ENCODE measurements at places on chromosomes 3 and 15.

DNA sequence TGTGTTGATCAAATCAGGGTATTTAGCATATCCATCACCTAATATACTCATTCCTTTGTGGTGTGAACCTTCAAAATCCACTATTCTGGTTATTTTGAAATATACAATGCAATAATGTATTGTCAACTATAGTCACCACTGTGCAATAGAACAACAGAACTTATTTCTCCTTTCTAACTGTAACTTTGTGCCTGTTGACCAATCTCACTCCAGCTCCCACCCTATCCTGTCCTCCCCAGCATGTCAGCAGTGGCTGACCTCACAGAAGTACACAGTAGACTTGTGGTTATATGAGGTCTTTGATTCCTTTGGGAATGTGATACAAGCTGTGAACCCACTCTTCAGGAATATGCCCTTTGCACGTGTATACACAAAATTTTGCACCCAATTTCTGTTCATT, 64.2 kb downstream of the ECT2 start:
- no peak for DNase-seq

- DNase-seq: no peak
Measured at GRCh38 chr15:77067691-77068367, 3.1 kb downstream of the TSPAN3 start.

GRCh38 chr15:51139091-51139490, 44.4 kb upstream of the TNFAIP8L3 start:
- DNase-seq: no peak

DNA sequence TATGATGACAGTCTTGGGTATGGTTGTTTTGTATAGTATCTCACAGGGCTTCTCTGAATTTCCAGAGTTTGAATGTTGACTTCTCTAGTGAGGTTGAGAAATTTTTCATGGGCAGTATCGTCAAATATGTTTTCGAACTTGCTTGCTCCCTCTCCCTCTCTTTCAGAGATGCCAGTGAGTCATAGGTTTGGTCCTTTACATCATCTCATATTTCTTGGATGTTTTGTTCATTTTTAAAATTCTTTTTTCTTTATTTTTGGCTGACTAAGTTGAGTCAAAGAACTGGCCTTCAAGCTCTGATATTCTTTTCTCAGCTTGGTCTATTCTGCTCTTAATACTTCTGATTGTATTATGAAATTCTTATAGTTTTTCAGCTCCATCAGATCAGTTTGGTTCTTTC, 282.3 kb upstream of the NECTIN3 start:
- no peak for DNase-seq

DNA sequence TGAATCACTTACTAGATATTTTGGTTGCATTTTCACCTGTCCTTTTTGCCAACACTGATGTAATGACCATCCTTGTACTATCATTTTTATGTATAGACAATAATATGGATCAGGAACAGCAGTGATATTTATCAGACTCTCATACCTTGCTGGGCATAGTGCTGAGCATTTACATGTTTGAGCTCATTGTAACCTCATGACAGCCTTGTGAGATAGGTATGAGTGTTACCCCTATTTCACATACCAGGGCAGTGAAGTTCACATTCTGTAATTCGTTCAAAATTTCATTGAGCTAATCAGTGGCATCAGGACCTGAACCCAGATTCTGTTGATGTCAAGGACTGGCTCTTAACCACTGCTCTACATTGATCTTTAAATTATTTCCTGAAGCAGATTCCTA, 221.5 kb upstream of the TBL1XR1 start:
- DNase-seq: no peak

DNA sequence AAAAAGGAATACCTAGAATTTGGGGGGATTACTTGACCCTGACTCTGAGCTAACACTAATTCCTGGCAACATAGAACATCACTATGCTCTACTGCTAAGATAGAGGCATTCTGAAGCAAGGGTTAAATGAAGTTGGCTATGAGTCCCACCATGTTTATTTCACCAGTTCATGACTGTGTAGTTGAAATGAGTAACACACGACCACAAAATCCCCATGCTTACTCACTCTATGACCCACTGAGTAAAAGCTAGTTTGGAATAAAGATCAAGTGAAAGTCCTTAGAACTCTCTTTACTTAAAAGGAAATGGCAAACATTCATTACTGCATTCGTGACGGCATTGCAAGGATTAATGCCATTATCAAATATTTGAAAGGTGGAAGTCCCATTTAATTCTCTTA, 47.4 kb downstream of the MRPL46 start:
- peak; percentile 48 for DNase-seq

DNA sequence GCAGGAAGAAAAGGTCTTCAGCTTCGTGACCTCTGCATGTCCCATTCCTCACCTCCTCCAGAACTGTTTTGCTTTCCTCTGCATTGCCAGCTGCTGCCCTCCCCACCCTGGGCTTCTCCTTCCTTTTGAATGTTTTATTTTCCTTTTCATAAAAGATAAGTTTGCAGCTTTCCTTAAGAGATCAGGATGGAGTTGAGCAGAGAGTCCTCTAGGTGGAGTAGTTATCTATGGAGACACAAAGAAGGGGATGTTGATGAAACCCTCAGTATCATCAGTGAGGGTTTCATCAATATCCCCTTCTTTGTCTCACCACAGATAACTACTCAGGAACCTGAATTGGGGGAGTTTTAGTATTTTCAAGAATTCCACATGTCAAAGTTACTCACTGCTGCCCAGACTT, 19.0 kb upstream of the SLC25A36 start:
- DNase-seq: peak; percentile 29

DNA sequence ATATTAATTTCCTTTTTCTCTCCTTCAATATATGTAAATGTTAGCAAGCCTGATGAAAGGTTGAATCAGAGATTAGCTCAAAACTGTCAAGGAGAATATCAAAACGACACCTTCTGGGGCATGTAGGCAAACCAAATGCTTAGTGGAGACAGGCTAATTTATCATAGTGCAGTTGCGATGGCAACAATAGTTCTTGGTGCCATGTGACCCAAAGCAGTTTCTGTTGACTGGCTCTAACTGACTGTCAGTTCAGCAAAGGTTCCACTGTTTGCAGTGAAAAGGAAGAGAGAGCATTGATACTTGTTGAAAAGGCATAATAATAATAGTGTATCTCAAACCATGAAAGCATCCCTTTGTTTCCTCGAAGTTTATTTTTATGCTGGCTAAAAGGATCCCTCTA, 513.9 kb downstream of the NLGN1 start:
- no peak for DNase-seq

GRCh38 chr3:79871656-79872055, 103.9 kb upstream of the ROBO1 start:
- no peak for DNase-seq

- DNase-seq: no peak
Measured at GRCh38 chr15:42843699-42844098, 76.9 kb downstream of the TTBK2 start.

GRCh38 chr15:27352136-27352535, 381.2 kb downstream of the GABRG3 start:
- no peak for DNase-seq

DNA sequence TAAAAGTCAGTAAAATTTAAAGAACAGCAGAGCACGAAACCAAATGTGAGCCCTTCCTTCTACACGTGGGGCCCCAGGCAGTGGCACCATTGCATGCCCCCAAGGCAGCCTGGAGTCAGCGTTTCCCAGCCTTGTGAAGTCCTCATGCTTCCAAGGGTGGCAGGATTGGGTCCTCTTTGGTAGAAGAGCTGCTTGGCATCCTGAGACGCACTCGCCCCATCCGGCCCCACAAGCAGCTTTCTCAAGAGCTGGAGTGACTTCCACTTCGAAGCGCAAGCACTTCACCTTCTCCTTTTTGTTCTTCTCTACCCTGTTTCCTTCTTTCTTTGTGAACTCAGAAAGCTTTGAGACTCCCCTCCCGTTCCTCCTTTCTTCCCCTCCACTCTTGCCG, 34.7 kb downstream of the ZNF710 start:
- no peak for DNase-seq

- DNase-seq: no peak
Measured at GRCh38 chr15:28919201-28919635, 33.4 kb downstream of the APBA2 start.

DNA sequence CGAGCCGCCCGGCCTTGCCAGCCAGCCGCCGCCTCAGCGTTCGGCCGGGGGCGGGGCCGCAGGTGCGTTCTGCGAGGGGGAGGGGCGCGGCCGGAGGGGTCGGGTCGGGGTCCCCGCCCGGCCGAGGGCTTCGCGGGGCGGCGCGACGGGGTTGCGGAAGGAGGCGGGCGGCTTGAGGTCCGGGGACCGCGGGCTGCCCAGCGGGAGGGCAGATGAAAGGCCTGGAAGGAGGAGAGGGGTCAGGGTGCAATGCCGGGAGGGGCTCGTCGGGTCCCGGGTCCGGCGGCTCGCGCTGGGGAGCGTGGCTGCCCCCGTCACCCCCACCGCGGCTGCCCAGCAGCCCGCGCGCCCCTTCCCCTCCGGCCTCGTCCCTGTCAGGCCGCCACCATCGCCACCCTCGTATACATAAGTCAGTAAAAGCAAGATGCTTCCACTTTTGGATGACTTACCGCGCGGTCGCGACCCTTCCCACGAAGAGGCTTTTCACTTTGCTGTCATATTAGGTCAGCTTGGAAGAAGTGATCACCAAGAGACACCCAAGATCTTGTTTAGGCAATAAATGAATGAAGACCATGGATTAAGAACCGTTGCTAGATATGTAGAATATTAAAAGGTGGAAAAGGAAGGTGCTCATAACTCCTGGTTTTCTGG, 620 bp upstream of the ANP32A start:
- no peak for DNase-seq

- peak; percentile 35 for DNase-seq
Measured at GRCh38 chr3:44914936-44915335, 40.5 kb downstream of the TGM4 start.

- no peak for DNase-seq
Measured at GRCh38 chr3:32725721-32726120, 40.7 kb downstream of the CNOT10 start.

Measured in AG08396 (cell line).